Stimulated activated CD8-positive, alpha-beta memory T cell treated with anti-CD3 and anti-CD28 coated beads, Interleukin-15, amount 100 ng/mL, for 4 hours (primary cell): ENCODE measurements at places on chromosomes 2 and 18.

- no peak for DNase-seq
Observed at GRCh38 chr2:184520441-184520840, 77.9 kb upstream of the ZNF804A start.

GRCh38 chr2:40128796-40129195, 323.1 kb downstream of the SLC8A1 start:
- DNase-seq: no peak

DNA sequence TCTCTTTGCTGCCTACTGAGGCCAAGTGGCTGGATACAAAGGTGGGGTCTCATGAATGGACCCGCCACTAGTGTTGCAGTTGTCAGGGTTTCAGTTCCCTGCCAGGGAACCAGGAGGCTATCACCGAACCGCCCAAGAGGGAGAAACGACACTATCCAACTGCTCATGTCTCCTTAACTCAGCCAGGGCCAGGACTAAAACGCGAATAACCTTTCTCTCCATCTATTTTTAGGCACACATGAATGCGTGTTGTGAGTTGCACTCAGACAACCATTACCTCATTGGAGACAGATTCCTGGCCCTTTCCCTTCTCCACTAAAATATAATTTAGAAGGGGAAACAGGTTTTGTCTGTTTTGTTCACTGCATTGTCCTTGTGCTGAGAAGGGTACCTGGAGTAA, 559.5 kb downstream of the SOCS6 start:
- no peak for DNase-seq

DNA sequence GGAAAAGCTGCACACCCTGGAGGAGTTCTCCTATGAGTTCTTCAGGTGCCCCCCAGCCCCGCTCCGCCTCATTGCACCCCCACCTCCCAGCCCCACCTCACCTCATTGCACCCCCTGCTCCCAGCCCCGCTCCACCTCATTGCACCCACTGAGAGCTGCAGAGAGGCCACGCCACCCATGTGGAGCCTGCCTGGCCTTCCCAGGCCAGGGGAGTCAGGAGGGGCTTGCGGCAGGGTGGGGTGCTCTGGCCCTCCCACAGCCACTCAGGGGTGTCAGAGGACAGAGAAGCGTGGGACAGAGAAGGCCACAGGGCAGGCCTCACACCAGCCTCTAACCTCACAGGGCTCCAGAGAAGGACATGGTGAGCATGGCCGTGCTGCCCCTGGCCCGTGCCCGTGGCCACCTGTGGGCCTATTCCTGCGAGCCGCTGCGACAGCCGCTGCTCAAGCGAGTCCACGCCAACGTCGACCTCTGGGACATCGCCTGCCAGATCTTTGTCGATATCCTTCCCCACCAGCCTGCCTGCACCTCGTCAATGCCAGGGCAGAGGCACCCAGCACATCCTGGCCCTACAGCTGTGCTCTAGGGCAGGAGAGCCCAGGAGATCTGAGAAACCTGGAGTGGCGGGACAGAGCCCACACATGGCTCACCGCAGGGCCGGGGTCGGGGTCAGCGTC, 15.0 kb upstream of the GPR17 start:
- DNase-seq: no peak
